Stimulated activated CD8-positive, alpha-beta memory T cell treated with anti-CD3 and anti-CD28 coated beads, Interleukin-7, amount 100 ng/mL, for 4 hours (primary cell): ENCODE measurements at places on chromosomes 1 and 21.

DNA sequence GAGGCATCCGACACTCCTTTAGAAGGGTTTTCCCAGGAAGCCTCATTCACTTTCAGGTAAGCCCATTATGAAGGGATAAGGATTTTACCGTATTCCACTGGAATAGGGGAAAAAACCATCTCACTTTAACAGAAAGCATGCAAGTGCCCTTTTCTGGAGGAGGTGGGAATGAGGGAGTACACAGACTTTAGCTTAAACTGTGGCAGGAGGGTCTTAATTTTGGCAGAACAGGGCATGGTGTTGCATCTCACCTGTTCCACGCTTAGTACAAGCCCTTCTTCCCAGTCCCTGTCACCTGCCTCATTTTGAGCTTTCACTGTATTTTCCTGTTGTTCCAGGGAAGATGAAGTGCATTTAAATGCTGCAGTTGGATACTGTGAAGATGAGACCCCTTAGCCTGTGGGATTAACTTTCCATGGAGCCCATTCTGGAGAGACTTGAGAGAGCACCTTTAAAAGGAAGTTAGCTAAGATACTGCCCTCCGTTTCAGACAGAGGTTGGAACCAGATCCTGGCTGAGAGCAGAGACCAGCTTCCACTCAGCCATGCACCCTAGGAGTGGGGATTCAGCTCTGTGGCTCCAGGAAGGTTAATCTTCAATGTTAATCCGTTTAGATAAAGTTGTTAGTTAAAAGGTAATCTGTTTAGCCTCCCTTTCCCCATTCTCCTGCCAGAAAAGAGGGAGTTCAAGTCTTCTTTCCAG, 42.6 kb downstream of the PBX1 start:
- no peak for DNase-seq

- no peak for DNase-seq
Measured at GRCh38 chr1:245003246-245003645, 138.9 kb upstream of the HNRNPU start.

GRCh38 chr1:168089326-168089978, 47.3 kb downstream of the GPR161 start:
- no peak for DNase-seq

DNA sequence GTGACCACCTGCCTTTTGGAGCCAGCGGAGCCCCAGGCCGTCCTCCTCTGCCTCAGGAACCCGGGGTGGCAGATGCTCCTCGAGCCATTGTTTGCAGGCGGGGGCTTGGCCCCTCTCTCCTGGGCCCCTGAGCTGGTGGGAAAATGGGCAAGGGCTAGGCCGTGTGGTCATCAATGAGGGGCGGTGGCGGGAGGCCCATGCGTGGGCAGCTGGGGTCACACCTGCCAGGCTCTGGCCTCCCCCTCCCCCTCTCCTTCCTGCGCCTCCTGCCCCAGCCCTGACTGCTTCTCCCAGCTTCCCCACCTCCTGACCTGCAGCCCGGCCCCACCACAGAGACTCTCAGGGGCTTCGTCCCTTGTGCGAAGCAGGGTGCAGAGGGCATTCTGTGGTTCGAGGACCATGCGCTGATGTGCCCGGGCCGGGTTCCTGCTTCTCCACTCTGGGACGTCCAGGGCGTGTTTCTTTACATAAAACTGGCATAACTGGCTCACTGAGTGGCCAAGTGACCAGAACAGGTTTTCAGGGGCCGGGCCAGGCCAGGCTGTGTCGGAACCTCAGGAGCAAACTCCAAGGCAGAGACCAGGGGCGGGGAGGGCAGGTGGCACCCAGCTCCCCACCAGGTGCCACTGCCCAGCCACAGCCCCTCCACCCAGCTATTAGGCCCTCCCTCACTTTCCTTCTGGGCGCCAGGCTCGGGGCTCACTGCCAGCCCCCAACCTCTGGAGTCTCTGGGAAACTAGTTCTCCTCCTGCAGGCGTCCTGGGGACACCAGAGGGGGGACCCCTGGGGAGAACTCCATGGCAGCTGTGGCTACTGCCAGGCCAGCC, 9.3 kb downstream of the SAMD11 start:
- no peak for DNase-seq
